ENCODE measurements at places on chromosomes 3 and 15. TPM values are rescaled to one million over a fixed set of nuclear protein-coding genes. Genes with fewer than 3 reads are reported as not detected.

SNURF gene
- total RNA-seq = 67.6 TPM

SERPINI2 gene
- 3.7 TPM for total RNA-seq

GPR27 gene
- 42.0 TPM for total RNA-seq

IL17RB gene
- 9.0 TPM for total RNA-seq

CCDC14 gene
- 61.1 TPM for total RNA-seq

LRRC2 gene
- total RNA-seq = 1.2 TPM

ZNF654 gene
- 30.4 TPM for total RNA-seq

All from diencephalon (tissue), 1 donor.